NCI-H524 (cell line): ENCODE measurements at places on chromosomes 11 and 22.
A peak's percentile ranks its signal among the peaks of the same experiment; 100 is the strongest.

- DNase-seq: no peak
Measured at GRCh38 chr11:11243209-11243589, 109.9 kb downstream of the CSNK2A3 start.

DNA sequence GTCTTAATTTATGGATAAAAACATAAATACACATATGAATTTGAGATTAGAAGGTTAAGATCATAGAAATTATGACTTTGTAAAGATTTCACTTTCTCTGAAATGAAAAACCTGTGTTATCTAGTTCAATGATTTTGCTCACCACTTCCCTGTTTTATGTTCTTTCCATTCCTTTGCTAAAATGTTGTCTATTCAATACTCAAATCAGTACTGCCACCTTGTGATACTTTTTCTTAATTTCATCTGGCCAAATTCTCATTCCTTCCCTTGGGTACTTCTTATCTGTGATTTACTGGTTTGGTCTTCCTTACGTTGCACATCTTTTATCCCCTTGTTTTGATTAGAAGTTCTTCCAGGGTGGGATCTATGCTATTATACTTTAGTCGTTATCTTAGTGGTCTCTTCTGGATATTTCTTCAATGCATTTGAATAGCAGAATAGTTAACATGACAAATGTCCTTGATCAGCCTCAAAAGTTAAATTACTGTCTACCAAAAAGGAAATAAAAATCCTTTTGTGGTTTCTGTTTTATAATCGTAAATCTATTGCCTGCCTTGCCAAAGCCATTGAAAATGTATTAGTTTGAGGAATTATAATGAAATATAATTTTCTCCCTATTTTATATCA lies 197.0 kb downstream of the PGR start:
- no peak for DNase-seq

DNA sequence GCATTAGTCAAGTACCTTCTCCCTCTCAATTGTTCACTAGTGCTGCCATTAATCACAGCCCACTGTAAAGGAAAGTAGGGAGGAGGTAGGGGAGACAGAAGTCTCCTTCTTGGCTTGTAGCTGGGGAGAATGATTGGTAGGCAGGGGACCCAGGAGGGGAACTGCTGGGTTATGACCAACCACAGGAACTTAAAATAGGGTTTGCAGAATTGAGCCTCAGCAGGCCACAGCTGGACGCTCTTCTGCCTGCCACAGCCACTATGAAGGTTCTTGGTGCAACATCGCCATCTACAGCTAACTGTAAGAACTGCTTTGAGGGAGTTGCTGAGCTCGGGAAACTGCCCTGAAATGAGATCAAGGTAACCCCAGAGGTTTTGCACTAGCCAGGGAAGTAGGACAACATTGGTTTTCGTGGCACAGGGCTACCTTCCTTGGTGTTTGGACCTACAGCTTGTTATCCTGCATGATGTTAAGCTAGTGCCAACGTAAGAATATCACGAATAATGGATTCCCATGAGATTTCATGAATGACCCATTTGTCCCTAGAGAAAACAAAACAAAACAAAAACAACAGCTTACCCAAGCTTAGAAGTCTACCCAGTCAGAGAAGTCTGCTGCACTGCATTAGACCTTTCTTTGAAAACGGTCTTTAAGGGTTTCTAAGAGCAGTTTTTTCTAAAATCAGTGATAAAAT lies 787.1 kb upstream of the API5 start:
- DNase-seq: peak; percentile 1

- DNase-seq: no peak
Measured at GRCh38 chr22:25098445-25099081, 101.1 kb upstream of the CRYBB3 start.

DNA sequence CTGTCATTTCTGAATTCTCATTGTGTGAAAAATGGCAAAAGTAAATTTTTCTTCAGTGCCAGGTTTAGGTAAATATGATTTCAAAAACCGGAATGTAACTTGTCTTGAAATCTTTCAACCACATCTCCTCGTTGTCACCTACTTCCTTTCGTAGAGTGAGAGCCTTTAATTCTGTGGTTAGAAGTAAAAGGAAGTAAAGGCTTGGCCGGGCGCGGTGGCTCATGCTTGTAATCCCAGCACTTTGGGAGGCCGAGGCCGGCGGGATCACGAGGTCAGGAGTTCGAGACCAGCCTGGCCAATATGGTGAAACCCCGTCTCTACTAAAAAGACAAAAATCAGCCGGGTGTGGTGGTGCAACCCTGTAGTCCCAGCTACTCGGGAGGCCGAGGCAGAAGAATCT lies 29.8 kb downstream of the SGSM3 start:
- no peak for DNase-seq

GRCh38 chr22:36610056-36610455 lies 81.1 kb upstream of the EIF3D start:
- DNase-seq: no peak

DNA sequence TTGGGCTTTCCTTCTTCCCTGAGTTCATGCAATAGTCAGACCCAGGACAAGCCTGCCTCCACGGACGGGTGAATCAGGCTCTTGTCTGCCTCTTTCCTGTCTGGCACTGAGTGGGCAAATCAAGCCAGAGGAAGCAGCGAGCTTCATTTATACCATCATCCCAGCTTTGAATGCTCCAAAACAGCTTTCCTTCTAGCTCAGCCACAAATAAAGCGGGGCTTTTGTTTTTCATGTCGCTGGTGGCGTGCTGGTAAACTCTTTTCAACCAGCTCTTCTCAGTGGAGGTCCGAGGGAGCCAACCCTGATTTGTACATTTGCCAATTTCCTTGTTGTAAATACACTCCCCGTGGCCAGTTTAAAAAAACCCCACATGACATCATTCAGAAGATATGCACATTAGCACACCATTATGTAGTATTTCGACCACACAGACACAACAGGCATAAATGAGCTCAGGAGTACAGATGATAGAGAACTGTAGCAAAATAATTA lies 8.6 kb downstream of the C11orf91 start:
- DNase-seq: no peak

DNA sequence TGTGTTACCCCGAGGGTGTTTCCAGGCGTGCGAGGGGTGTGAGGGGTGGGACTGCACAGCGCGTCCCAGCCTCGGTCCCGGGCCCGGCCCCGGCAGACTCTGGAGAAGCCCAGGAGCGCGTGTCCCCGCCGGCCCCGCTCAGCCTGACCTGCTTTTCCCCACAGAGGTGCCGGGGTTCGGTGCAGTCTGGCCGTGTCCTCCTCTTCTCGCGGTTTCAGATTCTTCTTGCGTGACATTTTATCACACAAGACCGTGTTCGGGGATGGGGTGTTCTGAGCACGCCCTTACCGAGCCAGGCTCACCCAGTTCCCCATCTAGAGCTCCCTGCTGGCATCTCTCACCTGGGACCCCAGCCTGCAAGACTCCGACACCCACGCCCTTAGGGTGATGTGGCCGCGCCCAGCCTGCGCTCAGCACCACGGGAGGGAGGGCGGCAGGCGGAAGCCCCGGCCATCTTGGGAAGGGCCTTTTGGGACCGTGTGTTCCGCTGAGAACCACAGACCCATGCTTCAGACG lies 775.6 kb downstream of the BRD1 start:
- DNase-seq: no peak

GRCh38 chr11:108647701-108648527 lies 17.0 kb upstream of the DDX10 start:
- DNase-seq: no peak

DNA sequence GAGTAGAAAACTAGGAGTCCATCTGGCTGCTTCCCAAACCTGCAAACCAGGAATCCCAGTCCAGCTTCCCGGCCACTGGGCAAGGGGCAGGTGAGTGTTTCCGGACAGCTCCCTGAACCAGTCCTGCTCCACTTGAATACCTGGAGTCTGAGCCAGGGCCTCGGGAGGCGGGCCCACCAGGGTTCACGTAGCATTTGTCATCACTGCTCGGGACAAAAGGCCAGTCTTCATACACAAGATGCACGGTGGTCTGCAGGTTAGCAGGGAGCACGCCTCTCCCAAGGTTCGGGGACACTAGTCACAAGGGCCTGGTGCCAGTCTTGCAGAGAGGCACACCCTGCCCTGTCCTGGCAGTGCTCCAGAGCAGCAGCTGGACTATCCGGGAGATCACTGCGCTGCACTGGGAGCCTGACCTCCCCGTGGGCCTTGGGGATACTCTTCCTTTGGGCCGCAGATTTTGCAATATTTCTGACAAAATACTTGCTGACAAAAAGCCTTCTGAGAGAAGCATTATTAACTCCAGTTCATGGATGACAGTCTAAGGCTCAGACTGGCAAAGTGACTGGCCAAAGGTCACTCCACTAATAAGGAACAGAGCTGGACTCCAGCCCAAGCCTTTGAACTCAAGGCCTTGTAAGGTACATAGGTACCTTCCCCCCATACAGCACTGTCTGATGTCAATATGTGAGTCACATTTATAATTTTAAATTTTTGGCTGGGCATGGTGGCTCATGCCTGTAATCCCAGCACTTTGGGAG lies 25.1 kb downstream of the CD6 start:
- DNase-seq: no peak

- DNase-seq: peak; percentile 25
Measured at GRCh38 chr11:124075841-124076651, 34.9 kb upstream of the OR10G7 start.

DNA sequence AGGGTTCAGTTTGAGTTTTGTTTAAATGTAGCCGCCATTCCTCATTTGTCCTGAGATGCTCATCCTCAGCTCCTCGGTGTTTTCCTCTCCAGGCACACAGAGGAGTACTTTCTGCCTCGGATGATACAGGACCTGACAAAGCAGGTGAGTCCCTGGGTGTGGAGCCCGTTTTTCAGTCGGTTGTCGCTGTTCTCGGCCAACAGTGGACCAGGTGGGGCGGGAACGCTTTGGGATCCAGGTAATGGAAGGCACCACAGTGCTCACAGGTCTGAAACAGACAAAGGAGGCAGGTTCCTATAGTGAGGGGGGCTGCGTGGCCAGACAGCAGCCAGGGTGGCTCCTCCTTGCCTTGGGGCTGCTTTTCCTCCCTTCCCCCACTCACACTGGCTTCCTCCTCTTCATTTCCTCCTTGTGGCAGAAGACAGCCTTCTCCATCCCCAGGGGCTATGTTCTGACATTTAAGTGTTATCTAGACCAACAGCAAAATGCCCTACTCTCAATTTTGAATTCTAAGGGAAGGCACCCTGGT lies 19.4 kb downstream of the NADSYN1 start:
- no peak for DNase-seq

- DNase-seq: peak; percentile 83
Measured at GRCh38 chr11:87589082-87589481, 551.3 kb downstream of the TMEM135 start.

DNA sequence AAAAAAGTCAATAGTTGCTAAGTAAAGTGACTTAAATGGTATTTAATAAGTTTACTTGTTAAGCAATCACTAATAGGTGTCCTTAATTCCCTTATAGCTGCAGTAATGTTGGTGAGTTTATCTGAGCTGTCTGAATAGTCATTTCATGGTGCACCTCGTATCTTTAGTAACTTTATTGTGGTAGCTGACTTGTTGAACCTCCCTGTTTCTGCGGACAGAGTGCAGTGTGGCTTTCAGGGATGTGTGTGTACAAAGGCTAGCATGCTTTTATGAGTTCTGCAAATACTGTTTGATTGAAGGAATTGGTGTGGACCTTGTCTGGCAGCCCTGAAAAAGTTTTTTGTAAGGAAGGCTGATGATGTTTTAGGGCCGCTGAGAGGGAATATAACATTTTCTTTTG lies 2.6 kb downstream of the ZNRF3 start:
- no peak for DNase-seq

GRCh38 chr11:119144825-119145486 lies 3.9 kb upstream of the ABCG4 start:
- DNase-seq: peak; percentile 74

GRCh38 chr11:103904324-103904667 lies 132.1 kb upstream of the DDI1 start:
- no peak for DNase-seq

- peak; percentile 49 for DNase-seq
Measured at GRCh38 chr11:118623269-118623655, 15.8 kb downstream of the PHLDB1 start.

DNA sequence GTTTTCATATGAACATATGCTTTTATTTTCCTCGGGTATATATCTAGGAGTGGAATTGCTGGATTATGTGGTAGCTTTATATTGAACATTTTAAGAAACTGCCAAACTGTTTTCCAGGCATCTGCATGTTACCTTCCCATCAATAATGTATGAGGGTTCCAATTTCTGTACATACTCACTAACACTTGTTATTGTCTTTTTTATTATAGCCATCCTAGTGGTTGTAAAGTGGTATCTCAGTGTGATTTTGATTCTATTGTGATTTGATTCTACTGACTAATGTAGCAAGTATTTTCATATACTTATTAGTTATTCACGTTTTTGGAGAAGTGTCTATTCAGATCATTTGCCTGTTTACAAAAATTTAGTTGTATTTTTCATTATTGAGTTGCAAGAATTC lies 2.0 kb downstream of the ANO5 start:
- DNase-seq: no peak

DNA sequence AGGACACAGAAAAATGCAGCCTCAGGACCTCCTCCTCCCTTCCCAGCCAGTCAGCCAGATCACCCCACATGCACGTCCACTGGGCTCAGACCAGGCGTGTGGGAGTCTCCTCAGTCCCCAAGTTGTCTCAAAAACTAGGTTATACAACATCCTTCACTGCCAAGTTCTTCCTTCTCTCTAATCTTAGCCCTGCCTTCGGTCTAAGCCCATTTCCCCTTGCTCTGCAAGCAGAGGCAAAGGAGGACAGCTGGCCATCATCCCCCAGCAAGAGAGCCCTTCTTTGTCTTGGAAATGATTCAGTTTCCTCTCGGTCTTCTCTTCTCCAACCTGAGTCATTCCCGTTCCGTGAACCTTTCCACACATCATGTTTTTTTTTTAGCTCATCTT lies 14.0 kb upstream of the NRGN start:
- no peak for DNase-seq

GRCh38 chr22:33561149-33561807 lies 359.0 kb downstream of the LARGE1 start:
- DNase-seq: no peak

GRCh38 chr22:48098243-48098920 lies 1335.9 kb downstream of the TBC1D22A start:
- no peak for DNase-seq

- DNase-seq: peak; percentile 17
Measured at GRCh38 chr22:37623075-37624016, 14.7 kb downstream of the GGA1 start.

- peak; percentile 68 for DNase-seq
Measured at GRCh38 chr22:30606455-30607299, at the start of gene TCN2. Gene TCN2 (plus strand): TSS chr22:30607174. CDS start chr22:30607332, 158 bp downstream.

- DNase-seq: no peak
Measured at GRCh38 chr11:46326813-46327416, 20.3 kb upstream of the DGKZ start.

- DNase-seq: no peak
Measured at GRCh38 chr11:85946221-85946620, 91.0 kb downstream of the CCDC83 start.

GRCh38 chr11:91921974-91922373 lies 302.6 kb upstream of the FAT3 start:
- DNase-seq: no peak

GRCh38 chr11:104823657-104824056 lies 74.6 kb downstream of the CASP12 start:
- no peak for DNase-seq
